ENCODE measurements at places on chromosomes 1 and 21. TPM values are rescaled to one million over a fixed set of nuclear protein-coding genes. Genes with fewer than 3 reads are reported as not detected.

The C1orf159 gene
- 14.7 TPM for total RNA-seq

The RNU1-1 gene
- under 0.01 TPM for total RNA-seq

The C1QA gene
- not detected for total RNA-seq

The NR1I3 gene
- total RNA-seq = not detected

The RGS8 gene
- total RNA-seq = not detected

The LCE1E gene
- not detected for total RNA-seq

The LMNA gene
- total RNA-seq = 901 TPM

The FALEC gene
- not detected for total RNA-seq

The HSD3B2 gene
- not detected for total RNA-seq

The LEFTY2 gene
- total RNA-seq = under 0.01 TPM

The CD247 gene
- total RNA-seq = not detected

The NLRP3 gene
- not detected for total RNA-seq

The S100A7A gene
- not detected for total RNA-seq

The RNU1-3 gene
- total RNA-seq = under 0.01 TPM

The HMGCS2 gene
- total RNA-seq = not detected

The KRTAP19-3 gene
- not detected for total RNA-seq

The EFCAB7 gene
- 4.0 TPM for total RNA-seq

The NRIP1 gene
- 14.1 TPM for total RNA-seq

The CGN gene
- 0.15 TPM for total RNA-seq

The LCE7A gene
- not detected for total RNA-seq
